ENCODE measurements at places on chromosomes 2 and 18.

GRCh38 chr2:141701618-141702017 lies 429.2 kb downstream of the LRP1B start:
- DNase-seq = no peak

DNA sequence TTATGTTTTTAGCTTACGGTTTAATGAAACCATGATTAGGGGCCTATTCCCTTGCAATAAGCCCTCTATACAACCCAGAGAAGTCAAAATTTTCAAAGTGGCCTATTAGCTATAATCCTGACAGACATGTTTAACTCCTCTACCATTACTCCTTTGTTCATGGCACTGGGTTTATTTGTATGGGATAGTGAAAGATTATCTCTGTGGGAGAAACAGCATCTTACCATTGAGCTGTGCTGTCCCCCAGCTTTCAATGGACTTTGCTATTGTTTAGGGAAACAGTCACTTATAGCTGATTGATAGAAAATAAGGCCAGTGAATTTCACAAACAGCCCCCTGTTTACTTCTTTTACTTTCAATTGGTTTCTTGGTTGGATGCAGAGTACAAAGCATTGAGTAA lies 675.2 kb upstream of the GCFC2 start:
- DNase-seq = no peak

GRCh38 chr2:201126308-201127151 lies 10.6 kb downstream of the CFLAR start:
- DNase-seq = no peak

GRCh38 chr2:85230679-85231467 lies 96.9 kb downstream of the TGOLN2 start:
- DNase-seq = no peak

- no peak for DNase-seq
Measured at GRCh38 chr2:202432776-202433175, 56.6 kb downstream of the BMPR2 start.

DNA sequence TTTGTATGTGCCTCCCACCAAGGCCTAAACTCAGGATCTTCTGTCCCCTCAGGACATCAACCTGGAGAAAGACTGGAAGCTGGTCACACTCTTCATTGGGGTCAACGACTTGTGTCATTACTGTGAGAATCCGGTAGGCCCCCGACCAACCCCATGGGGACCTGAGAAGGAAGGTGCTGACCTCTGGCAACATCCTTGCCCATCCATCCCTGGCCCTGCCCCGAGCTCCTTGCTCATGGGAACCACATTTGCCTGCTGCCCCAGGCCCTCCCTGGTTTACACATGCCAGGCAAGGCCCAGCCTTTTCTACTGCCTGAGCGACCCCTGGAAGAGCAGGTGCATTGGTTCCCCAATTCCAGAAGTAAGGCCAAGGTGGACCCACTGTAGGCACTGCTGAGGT lies 125.3 kb upstream of the PPP1CB start:
- DNase-seq = no peak

DNA sequence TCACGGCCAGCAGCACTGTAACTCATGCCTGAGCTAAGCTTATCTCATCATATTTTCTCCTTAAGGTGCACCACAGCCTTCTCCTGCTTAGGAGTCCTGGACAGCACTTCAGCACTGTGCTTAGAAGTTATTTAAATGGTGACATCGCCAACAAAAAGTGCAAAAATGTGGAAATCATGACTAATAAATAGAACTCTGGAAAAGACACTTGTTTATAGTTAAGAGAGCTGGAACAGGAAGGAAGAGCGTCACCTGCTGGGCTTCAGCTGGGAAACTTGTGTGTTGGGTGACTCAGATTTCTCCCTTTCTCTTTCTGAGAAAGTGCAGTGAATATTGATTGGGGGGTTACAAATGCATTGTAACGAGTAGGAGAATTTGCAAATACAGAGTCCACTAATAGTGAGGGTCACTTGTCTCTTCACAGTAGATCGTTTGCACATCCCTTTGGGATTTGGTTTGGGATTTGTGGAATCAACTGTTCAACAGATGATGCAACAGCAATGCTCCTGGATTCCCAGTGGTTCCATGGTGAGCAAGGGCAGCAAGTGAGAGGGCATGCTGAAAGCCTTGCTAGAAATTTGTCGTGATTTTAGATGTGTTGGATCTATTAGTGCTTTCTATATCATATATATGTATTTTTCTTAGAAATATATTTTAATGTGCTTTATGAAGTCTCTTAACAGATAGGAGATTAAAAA lies 84.2 kb downstream of the DOK6 start:
- no peak for DNase-seq

- DNase-seq = no peak
Measured at GRCh38 chr2:151157000-151157735, 104.5 kb downstream of the RBM43 start.

DNA sequence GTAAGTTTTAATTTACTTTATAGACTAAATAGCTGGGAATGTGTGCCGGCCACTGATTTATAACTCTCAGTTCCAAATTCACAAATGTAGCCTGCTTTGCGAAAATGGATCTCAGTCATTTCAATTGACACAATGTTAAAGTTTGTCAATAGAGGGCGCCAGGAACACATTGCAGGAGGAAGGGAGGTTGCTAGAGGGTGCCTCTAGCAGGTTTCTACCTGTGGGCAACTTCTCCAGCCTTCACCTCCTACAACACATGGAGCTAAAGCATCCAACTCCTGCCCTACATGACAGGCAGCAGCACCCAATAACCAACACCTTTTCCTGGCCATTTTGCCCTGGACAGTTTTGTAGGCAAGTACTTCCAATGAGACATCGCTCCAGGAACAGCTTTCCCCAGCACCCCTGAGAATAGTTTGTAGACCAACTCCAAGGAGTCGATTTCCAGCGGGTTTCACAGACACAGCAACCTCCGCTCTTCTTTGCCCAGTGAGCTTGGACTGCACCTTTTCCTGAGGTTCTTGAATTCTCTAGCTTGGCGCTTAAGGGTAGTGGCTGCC lies 784.8 kb upstream of the CDH2 start:
- peak; percentile 30 for DNase-seq

DNA sequence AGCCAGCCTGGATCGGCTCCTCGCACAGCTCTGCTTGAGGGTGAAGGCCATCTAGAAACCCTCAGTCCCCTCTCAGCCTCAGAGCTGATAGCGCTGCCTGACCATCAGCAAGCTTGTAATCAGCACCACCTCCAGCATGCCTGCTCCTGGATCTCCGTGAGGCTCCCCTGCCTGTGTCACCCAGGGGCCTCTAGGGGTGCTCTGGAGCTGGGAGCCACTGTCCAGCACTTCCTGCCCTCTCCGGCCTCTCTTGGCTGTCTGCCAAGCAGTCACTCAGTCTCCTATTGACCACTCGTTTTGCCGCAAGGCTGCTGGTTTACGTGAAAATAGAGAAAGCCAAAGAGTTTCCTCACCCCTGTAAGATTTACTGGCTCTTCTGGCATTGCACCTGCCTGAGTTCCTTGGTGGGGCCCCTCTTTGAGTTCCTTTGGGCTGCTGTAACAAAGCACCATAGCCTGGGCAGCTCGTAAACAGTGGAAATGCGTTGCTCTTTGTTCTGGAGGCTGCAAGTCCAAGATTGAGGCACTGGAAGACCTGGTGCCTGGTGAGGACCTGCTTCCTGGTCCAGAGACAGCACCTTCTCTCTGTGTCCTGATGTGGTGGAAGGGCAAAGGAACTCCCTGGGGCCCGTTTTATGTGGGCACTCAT lies 17.9 kb downstream of the CAPN10 start:
- DNase-seq = no peak

DNA sequence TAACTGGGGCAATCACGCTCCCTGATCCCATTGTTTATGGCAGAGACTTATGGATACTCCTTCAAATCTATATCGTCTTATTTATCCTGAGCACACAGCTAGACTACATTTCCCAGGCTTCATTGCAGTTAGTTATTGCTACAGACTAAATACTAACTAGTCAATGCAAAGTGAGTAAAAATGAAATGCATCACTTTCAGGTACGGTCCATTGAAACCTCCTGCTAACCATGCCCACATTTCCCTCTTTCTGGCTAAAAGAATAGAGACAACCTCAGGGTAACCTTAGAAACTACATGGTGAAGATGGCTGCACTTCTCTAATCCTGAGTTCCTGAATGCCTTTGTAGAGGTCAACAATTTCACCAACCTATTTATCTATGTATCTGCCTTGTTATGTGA lies 437.4 kb downstream of the EPHA4 start:
- no peak for DNase-seq

DNA sequence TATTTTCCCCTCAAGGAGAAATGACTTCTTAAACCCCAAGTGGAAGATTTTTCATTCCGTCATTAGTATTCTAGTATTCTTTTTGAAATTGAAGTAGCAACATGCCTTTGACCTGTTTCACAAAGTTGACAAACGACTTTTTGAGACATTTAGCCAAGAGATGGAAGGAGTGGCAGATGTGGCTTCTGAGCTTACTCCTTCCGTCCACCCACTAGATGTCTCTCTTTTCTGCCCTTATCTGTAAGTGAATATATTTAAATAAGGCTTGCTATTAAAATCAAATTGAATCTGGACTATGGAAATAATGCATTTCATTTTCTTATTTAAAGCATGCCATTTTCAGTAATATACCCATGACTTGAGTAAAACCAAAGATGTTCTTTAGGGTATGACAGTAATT lies 74.1 kb downstream of the ACTR3 start:
- DNase-seq = no peak

DNA sequence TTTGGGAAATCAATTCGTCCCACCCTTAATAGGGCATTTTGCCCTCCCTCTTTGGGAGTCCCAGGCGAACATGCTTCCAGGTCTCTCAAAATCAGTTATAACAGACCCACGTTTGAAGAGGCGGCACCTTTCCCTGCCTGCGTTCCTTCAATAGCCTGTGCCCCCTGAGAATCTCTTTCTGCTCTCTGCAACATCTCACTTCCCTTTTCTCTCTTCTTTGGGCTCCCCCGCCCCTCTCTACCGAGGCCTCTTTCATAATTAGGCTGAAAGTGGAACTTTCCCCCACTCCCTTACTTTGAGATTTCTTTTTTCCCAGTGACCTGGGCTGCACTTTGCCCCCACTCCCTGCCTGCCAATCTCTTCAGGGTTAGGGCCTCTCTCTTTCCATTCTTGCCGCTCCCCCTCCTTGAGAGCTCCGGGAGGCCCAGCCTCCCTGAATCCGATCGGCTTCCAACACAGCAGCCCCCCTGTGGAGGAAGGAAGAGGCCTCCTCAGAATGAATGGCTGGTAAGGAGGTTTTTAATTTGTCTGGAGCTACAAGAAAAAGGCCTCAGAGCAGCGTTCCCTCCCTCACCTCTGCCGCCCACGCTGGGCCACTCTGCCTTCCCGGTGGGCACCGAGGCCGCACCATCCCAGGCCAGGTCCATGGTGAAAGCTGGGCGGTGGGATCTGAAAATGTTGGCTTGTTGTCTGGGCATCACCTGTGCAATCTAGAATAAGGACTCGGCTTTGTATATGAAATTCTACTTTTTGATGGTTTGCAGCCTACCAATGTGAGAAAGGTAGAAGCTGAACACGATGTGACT lies 162.6 kb upstream of the SIX3 start:
- no peak for DNase-seq

DNA sequence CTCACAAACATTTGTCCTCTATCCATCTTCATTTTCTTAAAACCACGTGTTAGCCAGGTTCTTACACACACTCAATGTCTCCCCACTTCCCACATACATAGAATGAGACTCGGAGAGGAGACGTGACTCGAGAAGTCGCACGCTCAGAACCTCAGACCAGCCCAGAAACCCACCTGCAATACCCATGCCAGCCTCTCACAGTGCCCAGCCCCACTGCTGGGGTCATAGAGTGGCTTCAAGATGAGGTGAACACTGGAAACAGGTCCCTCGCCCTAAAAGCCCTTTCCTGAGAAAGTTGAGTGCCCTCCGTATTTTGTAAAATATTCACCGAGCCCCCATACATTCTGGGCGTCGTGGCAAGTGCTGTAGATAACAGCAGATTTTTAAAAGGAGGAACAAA lies 487.4 kb downstream of the EIPR1 start:
- DNase-seq = no peak

DNA sequence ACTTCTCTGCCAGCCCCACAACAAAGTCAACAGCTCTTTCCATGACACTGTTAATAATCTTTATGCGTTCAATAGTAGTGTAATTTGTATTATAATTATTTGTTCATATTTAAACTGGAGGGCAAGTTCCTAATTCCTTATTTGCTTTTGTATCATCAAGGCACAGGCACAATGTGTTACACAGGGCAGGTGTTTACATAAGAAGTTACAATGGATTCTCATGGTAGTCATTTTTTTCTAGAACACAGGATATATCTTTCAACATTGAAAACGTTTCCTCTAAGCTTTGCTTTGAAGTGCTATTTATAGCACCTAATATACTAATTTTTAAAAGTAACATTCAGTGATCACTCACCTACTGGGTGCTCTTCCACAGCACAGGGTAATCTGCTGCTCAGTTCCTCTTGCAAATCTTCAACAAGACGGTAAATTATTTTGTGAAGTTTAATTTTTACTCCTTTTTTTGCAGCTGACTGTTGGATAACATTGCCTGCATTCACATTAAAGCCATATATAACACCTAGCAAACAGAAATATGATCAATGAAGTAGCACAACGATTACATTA lies 7.3 kb downstream of the RPS27A start:
- no peak for DNase-seq

DNA sequence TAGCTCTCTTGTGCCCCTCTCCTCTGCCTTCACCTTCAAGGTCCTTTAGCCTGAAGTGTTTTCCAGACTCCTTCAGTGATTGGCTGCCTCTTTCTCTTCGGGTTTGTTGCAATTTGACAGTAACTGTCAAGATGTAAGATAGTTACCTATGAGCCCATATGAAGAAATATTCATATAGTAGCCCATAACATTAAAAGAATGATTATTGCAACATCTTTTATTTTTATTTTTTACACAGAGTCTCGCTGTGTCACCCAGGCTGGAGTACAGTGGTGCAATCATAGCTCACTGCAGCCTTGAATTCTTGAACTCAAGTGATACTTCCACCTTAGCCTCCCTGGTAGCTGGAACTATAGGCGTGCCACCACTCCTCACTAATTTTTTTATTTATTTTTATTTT lies 80.5 kb downstream of the FOXI3 start:
- DNase-seq = no peak

GRCh38 chr2:66660804-66661203 lies 225.9 kb downstream of the MEIS1 start:
- DNase-seq = no peak

DNA sequence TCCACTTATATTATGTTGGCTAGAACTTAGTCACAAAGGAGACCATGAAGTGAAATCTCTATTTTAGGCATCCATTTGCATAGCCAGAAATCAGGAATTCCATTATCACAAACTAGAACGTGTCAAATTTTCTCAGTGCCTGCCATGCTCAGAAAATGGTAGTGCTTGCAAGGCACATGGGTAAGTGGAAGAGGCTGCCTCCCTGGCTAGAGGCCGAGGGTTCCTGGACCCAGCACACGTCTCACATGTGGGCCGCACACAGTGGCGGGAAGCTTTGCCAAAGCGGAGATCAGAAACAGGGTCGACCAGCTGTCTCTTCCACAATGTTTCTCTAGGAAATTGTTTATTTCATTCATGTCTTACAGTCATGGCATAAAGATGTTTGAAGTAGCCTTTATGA lies 42.3 kb downstream of the TRAF3IP1 start:
- no peak for DNase-seq

- DNase-seq = no peak
Measured at GRCh38 chr2:207315131-207315530, 149.4 kb upstream of the KLF7 start.

Measured in iPS DF 19.7 (cell line).